ENCODE measurements at places on chromosomes 11 and 22.

DNA sequence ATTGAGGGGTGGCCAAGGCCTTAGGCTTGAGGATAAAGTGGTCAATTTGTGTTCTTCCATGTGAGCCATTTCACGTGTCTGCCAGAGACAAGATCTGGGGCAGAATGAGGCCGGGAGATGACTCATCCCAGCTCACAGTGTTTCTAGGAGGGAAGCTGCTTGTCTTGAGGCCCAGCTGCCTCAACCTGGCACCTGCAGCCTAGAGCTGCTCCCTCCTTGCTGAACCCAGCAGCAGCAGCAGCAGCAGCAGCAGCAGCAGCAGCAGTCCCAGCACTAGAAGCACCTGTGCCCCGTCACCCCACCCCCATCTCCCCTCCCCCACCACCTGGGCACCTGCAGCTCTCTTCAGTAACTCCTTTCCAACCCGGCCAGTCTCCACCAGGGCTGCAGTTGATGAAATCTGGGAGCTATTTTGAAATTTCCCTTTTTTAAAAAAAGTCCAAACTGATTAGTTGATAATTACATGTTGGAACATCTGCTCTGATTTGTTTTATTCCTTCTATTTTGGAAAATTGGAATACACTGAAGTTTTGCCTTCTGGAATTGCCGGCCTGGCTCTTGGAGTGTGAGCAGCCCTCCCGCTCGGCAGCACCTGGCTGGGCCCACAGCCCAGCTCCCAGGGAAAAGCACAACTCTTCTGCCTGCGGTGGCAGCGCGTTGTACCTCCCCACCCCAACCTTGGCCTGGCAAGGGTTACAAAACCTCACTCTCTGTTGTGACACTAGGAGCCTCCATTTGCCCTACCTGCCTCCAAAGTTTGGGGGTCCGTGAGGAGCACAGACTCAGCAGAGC lies 143.5 kb downstream of the NXPE2 start:
- DNase-seq: no peak

- DNase-seq: no peak
These were observed 174.5 kb downstream of the CEP164 start for GRCh38 chr11:117502015-117502778.

- no peak for DNase-seq
These were observed 1.6 kb downstream of the RNASEH2C start for GRCh38 chr11:65718964-65719492.

GRCh38 chr22:37781434-37782059 lies 26.2 kb upstream of the GCAT start:
- DNase-seq: no peak

GRCh38 chr11:64569300-64569970 lies 21.6 kb upstream of the SLC22A12 start:
- no peak for DNase-seq

DNA sequence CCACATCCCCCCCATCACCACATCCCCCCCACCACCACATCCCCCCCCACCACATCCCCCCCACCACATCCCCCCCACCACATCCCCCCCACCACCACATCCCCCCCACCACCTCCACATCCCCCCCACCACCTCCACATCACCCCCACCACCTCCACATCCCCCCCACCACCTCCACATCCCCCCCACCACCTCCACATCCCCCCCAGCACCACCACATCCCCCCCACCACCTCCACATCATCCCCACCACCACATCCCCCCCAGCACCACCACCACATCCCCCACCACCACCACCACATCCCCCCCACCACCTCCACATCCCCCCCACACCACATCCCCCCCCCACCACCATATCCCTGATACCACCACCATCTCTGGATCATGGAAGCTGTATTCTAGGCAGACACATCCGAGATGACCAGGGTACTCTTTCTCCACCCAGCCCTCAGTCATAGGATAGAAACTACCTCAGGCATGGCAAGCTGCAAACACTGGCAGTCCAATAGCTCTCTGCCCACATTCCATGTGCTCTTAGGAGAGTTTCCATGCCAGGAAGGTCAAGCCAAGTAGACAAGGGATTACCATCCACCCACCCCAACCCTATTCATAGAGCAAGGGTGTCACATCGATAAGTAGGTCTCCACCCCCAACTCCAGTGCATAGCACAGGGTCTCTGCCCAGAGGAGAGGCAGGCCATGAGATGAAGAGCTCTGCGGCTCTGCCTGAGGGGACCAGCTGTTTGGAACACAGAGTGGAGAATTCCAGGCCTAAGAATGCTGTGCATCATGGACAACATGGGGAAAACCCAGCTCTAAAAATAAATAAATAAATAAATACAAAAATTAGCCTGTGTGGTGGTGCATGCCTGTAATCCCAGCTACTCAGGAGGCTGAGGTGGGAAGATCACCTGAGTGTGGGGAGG lies 33.0 kb upstream of the TEAD1 start:
- DNase-seq: no peak

- DNase-seq: no peak
These were observed 114.4 kb downstream of the CTTN start for GRCh38 chr11:70512716-70513115.

- DNase-seq: no peak
These were observed 73.2 kb downstream of the FAT3 start for GRCh38 chr11:92297567-92298553.

GRCh38 chr11:2342557-2342956 lies 34.6 kb upstream of the CD81 start:
- no peak for DNase-seq

GRCh38 chr22:18999008-18999407 lies 62.9 kb upstream of the PRODH start:
- DNase-seq: no peak

GRCh38 chr11:11577251-11577855 lies 44.5 kb downstream of the GALNT18 start:
- DNase-seq: no peak

DNA sequence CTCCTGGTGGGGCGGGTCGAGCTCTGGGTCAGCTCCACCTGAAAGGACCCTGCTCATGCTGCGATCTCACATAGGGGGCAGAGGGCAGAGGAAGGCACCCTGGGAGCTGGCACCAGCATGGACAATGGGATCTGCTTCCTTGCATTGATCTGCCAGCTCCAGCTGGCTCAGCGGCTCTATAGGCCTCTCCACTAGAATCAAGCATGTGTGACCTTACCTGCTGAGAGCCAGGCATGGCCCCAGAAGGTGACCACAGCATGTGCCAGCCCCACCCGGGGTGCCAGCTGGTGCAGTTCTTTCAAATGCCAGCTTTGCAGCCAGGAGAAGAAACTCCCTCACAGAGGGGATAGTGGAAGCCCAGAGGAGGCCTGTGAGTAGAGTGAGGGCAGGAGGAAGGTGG lies 22.0 kb upstream of the KLHL35 start:
- no peak for DNase-seq

GRCh38 chr11:92423115-92424034 lies 198.8 kb downstream of the FAT3 start:
- DNase-seq: no peak

DNA sequence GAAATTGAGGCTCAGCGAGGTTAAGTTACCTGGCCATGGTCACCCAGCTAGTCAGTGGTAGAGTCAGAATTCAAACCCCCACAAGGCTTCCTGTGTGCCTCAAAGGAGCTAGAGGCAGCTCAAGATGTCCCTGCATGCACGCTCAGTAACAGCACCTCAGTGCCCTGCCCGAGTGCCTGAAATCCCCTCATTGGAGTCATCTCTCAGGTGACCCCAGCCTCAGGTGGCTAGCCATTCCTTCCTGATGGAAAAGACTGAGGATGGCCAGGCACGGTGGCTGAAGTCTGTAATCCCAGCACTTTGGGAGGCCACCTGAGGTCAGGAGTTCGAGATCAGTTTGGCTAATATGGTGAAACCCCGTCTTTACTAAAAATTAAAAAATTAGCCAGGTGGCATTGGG lies 36.9 kb downstream of the LIF start:
- no peak for DNase-seq

DNA sequence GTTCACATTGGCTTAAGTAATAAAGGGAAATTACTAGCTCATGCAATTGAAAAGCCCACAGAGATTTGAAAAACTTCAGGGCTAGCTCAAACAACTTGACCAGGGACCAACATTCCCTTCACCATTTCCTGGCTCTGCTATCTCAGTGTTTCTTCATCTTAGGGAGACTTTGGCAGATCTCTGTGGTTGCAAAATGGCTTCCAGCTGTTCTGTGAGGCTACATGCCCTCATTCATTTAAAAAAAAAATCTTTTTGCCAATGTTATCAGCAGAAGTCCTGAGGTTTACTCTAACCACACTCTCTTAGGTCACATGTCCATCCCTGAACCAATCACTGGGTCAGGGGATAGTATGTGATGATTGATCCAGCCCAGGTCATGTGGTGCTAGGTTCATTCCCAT lies 13.9 kb upstream of the RASSF10 start:
- DNase-seq: no peak

DNA sequence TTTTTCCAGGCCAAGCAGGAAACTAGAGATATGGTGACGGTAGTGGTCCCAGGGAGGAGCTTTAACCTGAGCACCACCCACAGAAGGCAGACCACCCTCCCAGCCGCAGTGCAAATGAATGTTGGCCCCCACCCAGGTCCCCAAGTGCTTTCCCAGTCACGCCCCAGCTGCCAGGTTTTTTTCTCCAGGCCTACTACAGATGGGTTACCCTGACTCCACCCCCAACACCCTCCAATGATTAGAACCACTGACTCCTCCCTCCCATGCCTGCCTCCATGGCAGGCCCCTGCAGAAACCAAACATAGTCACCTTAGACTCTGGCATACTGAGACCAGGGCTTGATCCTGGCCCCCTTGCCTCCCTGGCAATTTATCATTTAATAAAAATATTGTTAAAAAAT lies 58.7 kb upstream of the CHST1 start:
- DNase-seq: no peak

DNA sequence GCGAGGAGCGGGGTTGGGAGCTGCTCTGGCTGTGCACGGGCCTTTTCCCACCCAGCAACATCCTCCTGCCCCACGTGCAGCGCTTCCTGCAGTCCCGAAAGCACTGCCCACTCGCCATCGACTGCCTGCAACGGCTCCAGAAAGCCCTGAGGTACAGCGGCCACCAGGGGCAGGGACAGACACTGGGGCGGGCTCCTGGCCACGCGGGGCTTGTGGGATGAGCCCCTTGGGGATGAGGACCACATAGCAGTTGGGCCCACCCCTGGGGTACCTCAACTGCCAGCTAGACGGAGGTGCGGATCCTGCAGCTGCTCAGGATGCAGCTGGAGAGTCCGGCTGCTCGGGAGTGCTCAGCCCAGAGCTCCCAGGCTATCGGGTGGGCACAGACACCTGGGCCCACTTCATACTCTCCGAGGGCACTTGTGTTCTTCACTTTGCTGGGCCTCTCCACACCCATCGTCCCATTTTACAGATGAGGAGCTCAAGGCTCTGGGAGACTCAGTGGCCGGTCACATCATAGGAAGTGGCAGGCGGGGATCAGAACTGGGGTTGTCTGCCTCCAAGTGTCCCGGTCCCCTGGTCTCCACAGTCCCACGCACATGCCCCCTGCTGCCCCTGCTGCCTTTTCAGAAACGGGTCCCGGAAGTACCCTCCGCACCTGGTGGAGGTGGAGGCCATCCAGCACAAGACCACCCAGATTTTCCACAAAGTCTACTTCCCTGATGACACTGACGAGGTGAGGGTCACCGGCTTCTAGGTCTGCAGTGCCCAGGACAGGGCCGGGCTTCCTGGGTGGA lies 77.6 kb downstream of the MYO7A start:
- DNase-seq: no peak

- DNase-seq: no peak
These were observed 9.6 kb downstream of the POU2F3 start for GRCh38 chr11:120249279-120250262.

- DNase-seq: no peak
These were observed 77.3 kb upstream of the HORMAD2 start for GRCh38 chr22:30002861-30003486.

GRCh38 chr11:63405114-63405513 lies 35.5 kb downstream of the SLC22A9 start:
- no peak for DNase-seq

DNA sequence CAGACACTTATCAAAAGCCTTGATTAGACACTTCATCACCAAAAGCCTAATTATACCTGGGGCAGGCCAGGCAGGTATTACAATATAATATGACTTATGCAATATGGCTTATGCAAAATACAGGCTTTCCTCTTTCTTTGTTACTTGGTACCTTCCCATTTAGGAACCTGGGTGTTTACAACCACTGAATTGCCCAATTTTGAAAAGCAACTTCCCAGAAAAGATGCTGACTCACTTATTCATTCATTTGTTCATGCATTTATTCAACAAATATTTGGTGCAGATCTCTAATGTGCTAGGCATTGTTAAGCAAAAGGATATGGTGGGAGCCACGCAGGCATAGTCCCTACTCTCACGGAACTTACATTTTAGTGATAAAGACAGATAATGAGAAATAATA lies 13.6 kb upstream of the JAML start:
- no peak for DNase-seq

DNA sequence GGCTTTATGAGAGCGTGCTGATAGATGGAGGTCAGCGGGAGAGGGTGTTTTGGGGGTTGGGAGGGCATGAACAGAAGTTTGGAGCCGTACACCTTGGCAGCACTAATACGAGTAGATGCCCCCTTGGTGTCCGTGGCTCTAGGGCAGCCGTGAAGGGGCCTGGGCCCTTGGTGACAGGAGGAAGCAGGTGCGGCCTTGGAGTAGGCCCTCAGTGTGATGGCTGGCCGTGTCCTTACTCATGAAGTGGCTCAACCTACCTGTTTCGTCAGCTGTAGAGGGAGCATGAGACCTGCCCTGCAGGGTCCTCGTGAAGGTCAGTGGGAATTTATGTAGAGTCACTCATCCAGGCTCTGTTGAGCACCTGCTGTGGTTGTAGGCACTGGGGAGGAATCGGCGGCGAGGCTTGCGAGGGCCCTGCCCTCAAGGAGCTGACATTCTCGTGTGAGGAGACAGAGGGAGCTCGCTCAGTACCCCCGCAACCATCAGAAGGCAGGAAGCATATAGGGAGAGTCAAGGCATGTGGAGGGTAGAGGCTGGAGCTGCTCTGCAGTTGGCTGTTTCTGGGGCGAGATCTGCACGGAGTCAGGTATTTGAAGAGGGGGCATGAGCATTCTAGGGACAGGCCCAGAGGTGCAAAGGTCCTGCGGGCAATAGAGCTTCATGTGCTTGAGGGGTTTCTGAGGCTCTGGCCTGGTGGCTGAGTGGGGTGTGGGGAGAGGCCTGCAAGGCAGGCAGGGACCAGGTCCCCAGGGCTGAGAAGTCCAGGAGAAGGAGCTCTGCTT lies 39.6 kb downstream of the TBC1D22A start:
- DNase-seq: no peak

DNA sequence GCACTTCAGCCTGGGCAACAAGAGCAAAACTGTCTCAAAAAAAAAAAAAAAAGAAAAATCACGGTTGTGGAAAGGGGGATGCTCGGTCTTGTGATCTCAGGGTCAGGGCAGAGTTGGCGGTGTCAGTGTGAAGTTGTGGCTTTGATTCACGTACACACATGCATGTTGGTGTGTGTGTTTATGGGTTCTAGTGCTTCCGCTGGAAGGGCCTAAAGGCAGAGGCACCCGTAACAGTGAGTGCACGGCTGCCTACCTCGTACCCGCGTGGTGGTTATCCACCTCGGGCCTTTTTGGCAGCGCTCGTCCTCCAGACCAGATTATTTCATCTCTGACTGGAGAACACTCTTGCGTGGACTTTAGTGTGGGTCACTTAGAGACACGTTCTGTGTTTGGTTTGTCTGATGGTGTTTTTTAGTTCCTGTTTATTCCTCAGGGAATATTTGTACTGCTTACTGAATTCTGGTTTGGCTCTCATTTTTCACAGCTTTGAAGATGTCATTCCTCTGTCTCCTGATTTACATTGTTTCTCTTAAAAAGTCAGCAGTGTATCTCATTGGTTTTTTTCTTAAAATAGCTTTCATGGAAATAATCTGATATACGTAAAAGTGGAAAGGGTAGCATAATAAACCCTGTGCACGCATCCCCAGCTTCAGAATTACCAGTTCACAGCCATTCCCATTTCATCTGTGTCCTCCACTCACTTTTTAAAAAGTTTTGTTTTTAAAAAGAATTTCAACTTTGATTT lies 15.6 kb downstream of the ZBED4 start:
- no peak for DNase-seq

All from left kidney (tissue), 8 donors.